ENCODE measurements at places on chromosomes 1 and 21.

DNA sequence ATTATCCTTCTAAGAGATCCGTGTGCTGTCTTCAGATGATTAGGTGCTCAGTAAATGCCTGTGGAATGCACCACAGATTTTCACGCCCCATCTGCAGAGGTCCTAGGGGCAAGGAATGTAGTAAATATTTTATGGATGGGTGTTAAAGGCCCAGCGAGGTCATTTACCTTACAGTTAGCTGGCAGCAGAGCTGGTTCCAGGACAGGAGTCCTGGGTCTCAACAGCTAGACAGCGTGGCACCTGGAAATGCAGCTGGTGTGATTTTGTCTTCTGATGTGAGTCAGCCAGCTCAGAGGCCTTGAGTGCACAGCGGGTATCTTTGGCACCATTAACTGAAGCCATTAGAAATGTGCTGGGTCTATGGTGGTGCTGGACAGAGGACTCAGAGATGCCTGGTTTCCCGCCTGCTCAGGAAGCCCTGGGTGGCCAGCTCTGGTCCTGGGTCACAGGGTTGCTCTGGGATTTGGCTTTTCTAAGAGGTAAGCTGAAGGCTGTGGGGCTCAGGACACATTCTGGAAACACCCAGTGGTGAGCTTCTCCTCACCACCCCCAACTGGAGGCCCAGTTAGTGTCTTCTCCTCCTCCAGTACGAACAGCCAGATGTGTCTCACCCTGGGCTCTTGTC lies 65.5 kb downstream of the DDX20 start:
- no peak for DNase-seq

GRCh38 chr21:33791073-33791472 lies 124.5 kb downstream of the ATP5PO start:
- no peak for DNase-seq

- DNase-seq: no peak
Measured at GRCh38 chr1:59085101-59085500, 211.8 kb upstream of the FGGY start.

DNA sequence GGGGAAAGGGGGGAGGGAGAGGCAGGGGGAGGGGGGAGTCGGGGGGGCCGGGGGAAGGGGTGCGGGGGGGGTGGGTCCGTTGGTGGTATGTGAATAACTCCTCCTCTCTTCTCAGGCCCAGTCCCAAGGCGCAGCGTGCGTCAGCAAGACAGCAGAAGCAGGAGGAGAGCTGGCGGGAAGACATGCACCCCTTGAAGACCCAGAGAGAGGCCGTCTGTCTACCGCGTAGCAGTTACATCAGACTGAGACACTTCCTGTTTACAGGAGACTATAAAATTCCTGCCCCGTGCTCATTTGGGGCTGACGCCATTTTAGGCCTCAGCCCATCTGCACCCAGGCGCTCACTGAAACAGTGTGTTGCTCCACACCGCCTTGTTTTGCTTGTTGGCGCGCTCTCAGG lies 55.3 kb downstream of the SETD4 start:
- no peak for DNase-seq

- no peak for DNase-seq
Measured at GRCh38 chr1:27787895-27788294, 14.9 kb downstream of the STX12 start.

- DNase-seq: no peak
Measured at GRCh38 chr1:102151242-102151641, 154.5 kb upstream of the OLFM3 start.

- DNase-seq: no peak
Measured at GRCh38 chr1:232090816-232091215, 464.2 kb downstream of the DISC1 start.

- no peak for DNase-seq
Measured at GRCh38 chr1:98870959-98871903, 133.4 kb downstream of the PLPPR5 start.

GRCh38 chr1:205693421-205693991 lies 13.2 kb upstream of the SLC45A3 start:
- peak; percentile 22 for DNase-seq

DNA sequence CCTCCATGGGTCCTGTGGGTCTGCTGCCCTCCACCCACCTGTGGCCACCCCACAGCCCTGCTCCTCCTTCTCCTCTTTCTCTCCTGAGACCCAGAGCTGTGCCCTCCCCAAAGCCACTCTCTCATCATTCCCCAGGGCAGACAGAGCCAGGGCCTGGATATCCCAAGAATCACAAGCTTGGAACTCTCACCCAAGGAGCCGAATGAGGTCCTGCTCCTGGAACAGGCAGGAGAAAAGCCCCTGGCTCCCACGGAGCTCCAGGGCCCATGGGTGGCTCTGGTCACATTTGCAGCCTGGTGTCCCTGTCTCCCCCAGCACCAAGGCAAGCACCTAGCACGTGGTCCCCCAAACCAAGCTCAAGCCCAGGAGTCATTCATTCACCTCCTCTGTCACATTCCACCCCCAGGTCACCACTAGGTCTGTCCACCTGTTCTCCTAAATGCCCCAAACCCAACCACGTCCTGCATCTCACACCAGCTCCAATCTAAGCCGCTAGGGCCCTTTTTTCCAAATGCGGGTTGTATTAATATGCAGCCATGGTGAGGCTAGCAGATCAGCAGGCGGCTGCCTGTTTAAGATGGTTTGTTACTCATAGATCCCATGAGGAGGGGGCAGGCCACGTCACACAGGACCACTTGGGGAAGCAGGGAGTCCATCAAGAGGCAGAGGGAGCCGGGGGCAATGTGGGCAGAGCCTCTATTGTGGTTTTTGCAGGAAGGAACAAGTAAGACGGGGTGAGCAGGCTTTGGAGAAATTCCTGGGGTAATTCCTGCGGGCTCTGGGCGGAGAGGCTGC lies 215.5 kb upstream of the VAMP3 start:
- DNase-seq: no peak

DNA sequence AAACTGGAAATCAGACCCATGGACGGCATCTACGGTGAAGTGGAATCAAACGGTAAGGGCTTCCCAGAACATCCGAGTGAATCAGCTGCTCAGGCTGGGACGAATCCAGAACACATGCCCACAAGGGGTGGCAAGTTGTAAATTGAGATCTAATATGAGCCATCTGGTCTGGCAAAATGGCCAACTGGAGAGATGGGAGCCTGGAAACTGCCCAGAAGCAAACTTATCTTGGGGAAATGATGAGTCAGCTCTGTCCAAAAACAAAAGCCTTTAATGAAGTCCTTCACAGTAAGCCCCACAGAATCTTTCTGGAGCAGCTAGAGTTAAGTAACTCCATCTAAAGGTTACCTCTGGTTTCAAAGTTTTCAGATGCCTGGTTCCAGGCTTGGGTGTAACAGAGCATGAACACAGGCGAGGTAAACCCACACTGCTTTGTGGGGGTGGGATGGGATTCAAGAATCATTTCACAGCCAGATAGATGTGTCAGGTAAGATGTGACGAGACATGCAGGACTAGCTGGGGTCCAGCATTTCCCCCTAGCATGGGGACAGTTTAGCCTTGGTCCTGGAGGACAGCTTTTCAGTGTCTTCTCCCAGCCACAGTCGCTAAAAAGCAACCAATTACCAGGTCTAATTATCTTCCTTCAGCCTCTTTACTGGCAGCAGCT lies 10.5 kb upstream of the SRP9 start:
- no peak for DNase-seq

GRCh38 chr1:6026095-6026809 lies 19.4 kb upstream of the KCNAB2 start:
- DNase-seq: peak; percentile 94

- no peak for DNase-seq
Measured at GRCh38 chr1:8314346-8315280, 3.3 kb upstream of the SLC45A1 start.

DNA sequence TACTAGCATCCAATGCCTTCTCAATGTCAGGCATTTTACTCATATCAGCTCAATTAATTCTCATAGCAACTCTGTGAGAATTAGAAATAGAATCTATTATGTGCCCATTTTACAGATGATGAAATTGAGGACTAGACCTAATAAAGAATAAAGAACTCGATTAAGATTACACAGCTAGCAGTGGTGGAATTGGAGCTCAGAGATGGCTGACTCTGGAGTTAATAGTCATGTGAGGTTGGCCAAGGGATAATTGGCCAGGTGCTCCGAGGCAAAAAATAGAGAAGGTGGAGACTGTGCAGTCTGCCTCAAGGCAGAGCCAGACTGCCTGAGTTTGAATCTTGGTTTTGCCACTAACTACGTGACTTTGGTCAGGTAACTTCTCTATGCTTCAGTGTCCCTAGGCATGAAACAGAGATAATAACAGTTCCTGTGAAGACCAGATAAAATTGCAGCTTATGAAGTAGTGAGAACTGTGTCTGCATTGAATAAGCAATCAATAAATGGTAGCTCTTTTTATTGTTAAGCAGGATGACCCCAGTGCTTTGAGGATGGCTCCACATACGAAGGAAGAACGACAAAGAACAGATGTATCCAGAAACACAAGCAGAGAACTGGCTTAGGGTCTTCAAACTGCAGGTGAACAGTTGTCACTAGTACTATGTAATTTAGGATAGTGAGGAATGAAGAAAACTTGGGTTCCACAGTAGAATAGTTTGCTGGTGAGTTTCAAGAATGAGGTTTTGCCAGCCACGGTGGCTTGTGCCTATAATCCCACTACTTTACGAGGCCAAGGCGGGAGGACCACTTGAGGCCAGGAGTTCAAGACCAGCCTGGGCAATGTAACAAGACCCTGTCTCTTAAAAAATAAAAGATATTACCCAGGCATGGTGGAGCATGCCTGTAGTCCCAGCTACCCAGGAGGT lies 6.9 kb upstream of the CCSAP start:
- DNase-seq: no peak

DNA sequence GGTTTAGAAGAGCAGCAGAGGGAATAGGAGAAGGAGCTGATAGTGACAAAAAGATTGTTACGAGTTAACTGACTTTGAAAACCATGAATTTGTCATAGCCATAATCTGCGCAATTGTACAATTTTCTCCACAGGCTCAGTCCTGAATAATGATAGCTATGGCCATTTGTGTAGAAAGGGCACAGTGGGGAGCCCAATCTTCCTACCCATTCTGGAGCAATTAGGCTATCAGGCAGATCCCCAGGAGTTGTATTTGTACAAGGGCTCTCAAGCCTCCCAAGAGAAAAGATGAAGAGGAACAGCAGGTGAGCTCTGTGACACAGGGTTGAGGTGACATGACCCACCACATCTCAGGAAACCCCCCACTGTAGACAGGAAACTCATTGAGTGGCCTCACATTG lies 42.1 kb upstream of the SAMD13 start:
- DNase-seq: no peak

DNA sequence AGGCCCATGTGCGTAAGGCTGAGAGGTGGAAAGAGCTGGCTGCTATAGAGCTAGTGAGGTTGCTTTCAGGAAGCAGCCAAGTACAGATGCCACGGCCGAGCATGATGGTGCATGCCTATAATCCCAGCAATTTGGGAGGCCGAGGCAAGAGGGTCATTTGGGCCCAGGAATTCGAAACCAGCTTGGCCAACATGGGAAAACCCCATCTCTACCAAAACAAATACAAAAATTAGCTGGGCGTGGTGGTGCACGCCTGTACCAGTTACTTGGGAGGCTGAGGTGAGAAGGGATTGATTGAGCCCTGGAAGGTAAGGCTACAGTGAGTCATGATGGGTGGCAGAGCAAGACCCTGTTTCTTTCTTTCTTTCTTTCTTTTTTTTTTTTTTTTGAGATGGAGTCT lies 2.7 kb downstream of the CCDC24 start:
- no peak for DNase-seq

GRCh38 chr1:34858901-34859445 lies 576 bp downstream of the SMIM12 start:
- DNase-seq: peak; percentile 44

- DNase-seq: no peak
Measured at GRCh38 chr1:206933333-206933945, 11.7 kb upstream of the FCMR start.

DNA sequence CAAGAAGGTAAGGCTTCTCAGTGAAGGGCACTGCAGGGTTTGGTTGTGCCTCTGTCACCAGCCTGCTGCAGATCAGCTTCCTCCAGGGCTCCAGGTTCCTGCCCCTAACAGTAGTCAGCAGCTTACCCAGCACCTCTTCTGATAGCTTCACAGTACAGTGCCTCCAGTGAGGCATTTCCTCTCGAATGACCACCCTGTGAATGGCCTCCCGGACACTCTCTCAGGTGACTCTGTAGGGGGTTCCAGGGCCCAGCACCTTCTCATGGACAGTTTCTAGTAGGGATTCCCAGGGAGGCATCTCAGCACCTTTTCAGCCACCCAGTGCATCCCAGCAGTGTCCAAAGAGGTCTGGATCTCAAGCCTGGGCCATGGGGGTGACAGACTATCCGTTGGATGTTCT lies 28.4 kb downstream of the USP48 start:
- DNase-seq: no peak

GRCh38 chr21:35441868-35442582 lies 392.9 kb upstream of the RUNX1 start:
- no peak for DNase-seq

DNA sequence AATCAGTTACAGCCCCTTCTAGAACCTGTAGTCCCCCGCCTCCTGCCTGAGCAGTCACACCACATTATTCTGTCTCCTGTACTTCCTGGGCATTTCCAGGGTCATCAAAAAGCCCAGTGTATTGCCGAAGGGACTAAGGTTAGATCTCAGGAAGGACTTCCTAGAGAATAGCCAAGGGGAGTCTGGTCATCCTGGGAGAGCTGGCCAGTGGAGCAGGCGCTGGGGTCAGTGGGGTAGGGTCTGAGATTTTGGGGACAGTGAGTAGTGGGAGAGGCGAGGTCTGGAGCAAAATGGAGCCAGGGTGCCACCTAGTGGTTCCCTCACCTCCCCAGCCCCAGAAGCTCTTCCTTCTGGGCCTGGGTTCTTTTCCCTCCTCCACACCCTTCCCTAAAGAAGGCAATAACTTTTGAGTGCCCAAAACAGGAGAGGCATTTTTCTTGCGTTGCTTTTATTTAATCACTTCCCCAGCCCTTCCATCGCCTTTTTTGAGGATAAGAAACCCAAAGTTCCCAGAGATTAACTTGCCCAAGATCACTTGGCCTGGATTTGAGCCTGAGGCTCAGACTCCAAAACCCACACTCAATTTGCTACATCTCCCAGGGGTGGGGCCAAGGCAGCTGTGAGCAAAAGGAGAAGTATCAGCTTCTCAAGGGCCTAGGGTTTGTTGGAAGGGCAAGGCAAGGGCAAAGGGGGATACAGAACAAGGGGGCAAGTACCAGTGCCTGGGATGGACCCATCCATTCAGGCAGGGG lies 7.3 kb upstream of the PMVK start:
- DNase-seq: peak; percentile 52

DNA sequence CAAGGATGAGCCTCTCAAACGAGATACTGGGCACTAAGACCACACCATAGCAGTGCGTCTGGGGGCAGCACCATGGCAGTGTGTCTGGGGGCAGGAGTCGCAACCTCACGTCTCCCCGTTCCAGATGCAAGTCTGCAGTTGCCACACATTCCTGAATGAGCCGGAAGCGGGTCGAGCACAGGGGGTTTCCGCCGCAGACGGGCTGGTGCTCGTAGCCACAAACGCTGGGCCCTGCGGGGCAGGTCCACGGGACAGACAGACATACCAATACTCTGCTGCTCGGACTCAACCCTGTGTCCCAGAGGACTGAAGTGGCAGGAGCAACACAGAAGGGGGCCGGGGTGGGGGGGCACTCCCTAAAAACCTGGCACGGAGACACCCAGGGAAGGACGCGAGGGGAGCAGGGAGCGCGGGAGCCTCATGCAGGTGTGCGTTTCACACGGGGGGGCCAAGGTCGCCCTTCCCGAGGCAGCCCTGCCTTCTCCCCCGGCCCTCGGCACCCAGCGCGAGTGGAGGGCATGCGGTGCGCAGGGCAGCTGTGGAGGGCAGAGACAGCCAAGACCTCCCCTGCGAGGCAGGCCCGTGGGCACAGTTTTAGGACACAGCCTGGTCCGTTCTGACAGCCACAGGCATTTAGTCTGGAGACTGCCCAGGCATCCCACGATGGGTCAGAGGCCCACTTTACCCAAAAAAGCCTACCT lies 24.5 kb downstream of the PTTG1IP start:
- no peak for DNase-seq

GRCh38 chr1:239924741-239925350 lies 166.8 kb upstream of the FMN2 start:
- no peak for DNase-seq
